RPMI7951 (cell line): ENCODE measurements at places on chromosomes 11 and 22. TPM values are rescaled to one million over a fixed set of nuclear protein-coding genes. Genes with fewer than 3 reads are reported as not detected.

SCGB1C1 gene
- not detected in 2 replicates for total RNA-seq

OR2AG1 gene
- total RNA-seq = not detected in 2 replicates

GGA1 gene
- total RNA-seq = 29.7 and 31.3 TPM in 2 replicates

NTM gene
- 38.7 and 47.8 TPM in 2 replicates for total RNA-seq

OR6Q1 gene
- total RNA-seq = not detected in 2 replicates

INSC gene
- total RNA-seq = 0.20 TPM in 1 of 2 replicates, not detected in the other

RAG1 gene
- total RNA-seq = 0.48 and 0.68 TPM in 2 replicates

HTR3A gene
- total RNA-seq = not detected in 2 replicates

ROBO4 gene
- total RNA-seq = 8.9 and 9.6 TPM in 2 replicates

CYP2D6 gene
- not detected in 2 replicates for total RNA-seq

CDCA5 gene
- 41.7 and 45.7 TPM in 2 replicates for total RNA-seq

TRIM51 gene
- not detected in 2 replicates for total RNA-seq

SLC22A6 gene
- not detected in 2 replicates for total RNA-seq

MRPL11 gene
- 67.6 and 74.4 TPM in 2 replicates for total RNA-seq

TREH gene
- not detected in 2 replicates for total RNA-seq

CYB5R2 gene
- 0.68 and 1.1 TPM in 2 replicates for total RNA-seq

OR10A2 gene
- total RNA-seq = not detected in 2 replicates

CRACR2B gene
- total RNA-seq = 1.8 and 2.5 TPM in 2 replicates

ACR gene
- total RNA-seq = not detected in 2 replicates

SLC22A8 gene
- total RNA-seq = not detected in 2 replicates

AMPD3 gene
- total RNA-seq = 11.9 and 14.3 TPM in 2 replicates

TMEM121B gene
- total RNA-seq = not detected in 2 replicates

TRPM5 gene
- total RNA-seq = not detected in 2 replicates

VSIG10L2 gene
- total RNA-seq = 0.10 TPM in 1 of 2 replicates, not detected in the other

RAB38 gene
- total RNA-seq = 13.5 and 17.1 TPM in 2 replicates

SLC22A12 gene
- not detected in 2 replicates for total RNA-seq

TRIM22 gene
- 5.5 and 10.1 TPM in 2 replicates for total RNA-seq

PLAAT2 gene
- not detected in 2 replicates for total RNA-seq

SLC25A18 gene
- total RNA-seq = not detected in 2 replicates

DESI1 gene
- total RNA-seq = 14.1 and 24.3 TPM in 2 replicates

SLC5A1 gene
- not detected in 2 replicates for total RNA-seq

PTPMT1 gene
- 86.9 and 103 TPM in 2 replicates for total RNA-seq

CSRP3 gene
- not detected in 2 replicates for total RNA-seq

TUBGCP6 gene
- total RNA-seq = 6.7 and 7.1 TPM in 2 replicates

KRTAP5-8 gene
- total RNA-seq = not detected in 2 replicates

SYCE3 gene
- not detected in 2 replicates for total RNA-seq

PAMR1 gene
- total RNA-seq = under 0.01 and 0.24 TPM in 2 replicates

ABCC8 gene
- not detected in 2 replicates for total RNA-seq

OR51B5 gene
- 1.8 and 2.0 TPM in 2 replicates for total RNA-seq

SHISA8 gene
- not detected in 2 replicates for total RNA-seq
